ENCODE measurements at places on chromosomes 1 and 21.

DNA sequence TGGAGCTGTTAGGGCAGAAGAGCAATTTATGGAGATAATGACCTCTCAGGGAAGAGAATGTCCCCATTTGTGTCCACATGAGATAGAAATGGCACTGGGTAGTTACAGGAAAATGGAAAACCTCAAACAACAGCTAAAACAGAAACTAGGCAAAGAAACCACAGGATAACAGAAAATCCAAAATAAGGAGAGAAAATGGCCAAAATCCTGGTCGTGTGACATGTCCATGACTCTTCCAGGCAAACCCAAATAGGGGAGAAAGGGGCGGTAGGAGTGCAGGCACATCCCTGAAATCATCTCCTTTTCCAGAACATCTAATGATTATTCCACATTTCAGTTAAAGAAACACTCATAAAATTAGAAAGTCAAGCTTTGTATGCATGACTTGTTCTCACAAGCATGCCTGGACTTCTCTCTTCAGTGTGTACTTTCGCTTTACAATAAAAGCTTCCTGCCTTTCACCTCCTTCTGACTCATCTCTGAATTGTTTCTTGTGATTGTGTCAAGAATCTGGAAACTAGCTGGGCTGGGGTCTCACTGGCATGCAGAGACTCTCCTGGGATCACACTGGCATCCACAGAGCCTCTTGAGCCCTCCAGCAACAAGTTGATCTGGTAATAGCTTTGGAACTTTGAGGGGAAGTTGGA is 171.4 kb upstream of the ZP4 start:
- no peak for DNase-seq

GRCh38 chr21:21864321-21864840 is 866.2 kb downstream of the NCAM2 start:
- DNase-seq: no peak

DNA sequence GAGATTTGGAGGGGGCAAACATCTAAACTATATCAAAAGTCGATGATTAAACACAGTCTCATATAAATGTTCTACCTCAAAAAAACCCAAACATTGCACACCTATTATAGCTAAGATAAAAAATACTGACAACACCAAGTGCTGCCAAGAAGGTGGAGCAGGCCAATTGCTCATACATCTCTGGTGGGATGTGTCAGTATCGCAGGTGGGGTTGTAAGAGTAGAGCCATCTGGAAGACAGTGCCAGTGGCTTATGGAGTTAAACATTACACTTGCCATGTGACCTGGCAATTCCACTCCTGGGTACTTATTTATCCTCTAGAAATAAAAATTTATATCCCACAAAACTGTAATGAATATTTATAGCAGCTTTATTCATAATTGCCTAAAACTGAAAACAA is 213.4 kb downstream of the DISC1 start:
- DNase-seq: no peak

DNA sequence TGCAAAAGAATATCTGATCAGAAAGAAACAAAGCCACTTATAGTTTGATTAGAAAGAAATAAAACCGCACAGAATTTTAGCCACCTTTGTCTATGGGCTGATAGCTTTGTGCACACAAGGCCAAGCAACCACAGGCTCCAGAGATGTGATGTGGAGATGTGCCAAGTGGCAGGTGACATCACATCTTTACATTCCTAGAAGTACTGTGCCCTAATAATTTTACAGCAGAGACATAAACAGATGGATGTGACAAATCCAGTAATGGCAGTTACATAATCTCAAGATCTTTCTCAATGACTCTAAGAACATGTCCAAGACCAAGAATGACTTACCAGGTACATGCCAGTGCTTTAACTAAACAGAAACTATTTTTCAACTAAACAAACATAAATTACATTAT is 159.5 kb downstream of the LTN1 start:
- no peak for DNase-seq

GRCh38 chr1:248045209-248045608 is 1.4 kb upstream of the OR2L3 start:
- no peak for DNase-seq

GRCh38 chr1:22654692-22655091 is 1.7 kb downstream of the C1QB start:
- DNase-seq: no peak

DNA sequence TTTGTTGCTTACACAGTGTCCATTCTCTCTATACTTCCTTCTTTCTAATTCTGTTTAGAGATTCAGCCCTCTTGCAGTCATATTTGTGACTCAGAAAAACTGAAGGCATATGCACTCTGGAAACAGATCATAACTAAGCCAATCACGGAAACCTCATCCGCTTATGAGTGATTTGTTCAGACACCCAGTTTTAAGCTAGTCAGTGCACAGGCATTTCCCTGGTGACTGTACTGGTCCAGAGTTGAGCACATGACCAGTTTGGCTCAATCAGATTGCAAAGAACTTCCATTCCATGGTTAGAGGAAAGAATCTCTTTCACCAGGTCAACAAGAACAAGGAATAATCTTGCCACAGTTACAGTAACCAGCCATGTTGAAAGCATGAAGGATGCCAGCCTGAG is 69.2 kb upstream of the SGIP1 start:
- no peak for DNase-seq
